ENCODE measurements at places on chromosomes 1 and 21. TPM values are rescaled to one million over a fixed set of nuclear protein-coding genes. Genes with fewer than 3 reads are reported as not detected.

Gene OLIG2
- not detected for total RNA-seq

Gene SPSB1
- total RNA-seq: 11.9 TPM

Gene SPATA46
- total RNA-seq: not detected

Gene CELA2A
- total RNA-seq: not detected

Gene KLHDC9
- total RNA-seq: 3.8 TPM

Gene C1orf56
- 2.4 TPM for total RNA-seq

Gene CRP
- not detected for total RNA-seq

Gene ORC1
- 19.5 TPM for total RNA-seq

Gene AADACL3
- not detected for total RNA-seq

Gene HIVEP3
- total RNA-seq: 1.1 TPM

Gene S100A2
- total RNA-seq: 17.9 TPM

Gene KISS1
- 3.1 TPM for total RNA-seq

Gene PDC
- not detected for total RNA-seq

Gene RAB25
- 163 TPM for total RNA-seq

Data from HT-29 (cell line).